HFFc6 (cell line): ENCODE measurements at places on chromosomes 12 and 14.
A peak's percentile ranks its signal among the peaks of the same experiment; 100 is the strongest.

DNA sequence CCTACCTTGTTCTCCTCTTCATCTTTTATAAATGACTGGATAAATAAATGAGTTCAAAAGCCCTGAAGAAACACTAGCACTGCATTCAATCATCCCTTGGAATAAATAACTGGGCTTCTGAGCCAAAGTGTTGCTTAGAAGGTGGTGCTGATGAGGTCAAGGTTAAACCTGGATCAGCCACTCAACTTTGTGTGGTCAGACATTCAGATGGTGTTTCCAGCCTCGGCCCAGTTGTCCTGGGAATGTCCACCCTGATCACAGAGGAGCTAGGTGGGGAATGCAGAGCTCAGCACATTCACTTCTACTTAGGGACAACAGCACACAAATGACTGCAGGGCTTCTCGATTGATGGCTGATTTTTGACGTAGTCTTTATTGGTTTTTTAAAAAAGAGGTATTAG is 88.7 kb downstream of the SLC8A3 start:
- H3K36me3 ChIP-seq: no peaks in the 10 kb centered on the region
- H3K27me3 ChIP-seq: peaks cover 1% of the 10 kb centered on the region
- H3K4me1 ChIP-seq: no peaks in the 10 kb centered on the region; the same call in 1 of the 2 replicates
- DNase-seq: no peak

- H3K4me3 ChIP-seq: no peak overlapping the region
- peaks cover 4% of the 10 kb centered on the region; the same call in 1 of the 2 replicates for H3K27me3 ChIP-seq
- peaks cover 59% of the 10 kb centered on the region for H3K4me1 ChIP-seq
- DNase-seq: peak; percentile 53
Measured at GRCh38 chr12:49750027-49750995, 9.0 kb downstream of the TMBIM6 start.

GRCh38 chr12:94143951-94144350 is 4.4 kb upstream of the PLXNC1 start:
- peaks cover 43% of the 10 kb centered on the region for H3K27me3 ChIP-seq
- peaks cover 7% of the 10 kb centered on the region for H3K4me1 ChIP-seq
- H3K4me3 ChIP-seq: no peak overlapping the region
- no peak for DNase-seq

DNA sequence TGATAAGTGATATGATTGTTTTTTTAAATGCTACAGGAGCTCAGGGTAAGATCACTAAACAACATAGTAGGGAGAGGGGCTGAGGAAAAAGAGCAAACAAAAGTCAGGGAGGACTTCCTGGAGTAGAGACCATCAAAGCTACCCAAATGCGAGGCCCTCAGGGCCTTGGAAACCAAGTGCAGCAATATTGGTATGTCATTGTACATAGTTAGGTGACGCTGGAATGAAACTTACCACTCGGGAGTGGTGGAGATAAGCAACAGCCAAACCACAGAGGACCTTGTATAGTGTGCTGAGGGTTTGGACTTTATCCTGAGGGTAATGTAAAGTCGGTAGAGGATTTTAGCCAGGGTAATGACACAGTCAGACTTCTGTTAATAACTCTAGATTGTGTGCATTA is 13.8 kb downstream of the KITLG start:
- H3K4me1 ChIP-seq: peaks cover 96% of the 10 kb centered on the region
- H3K36me3 ChIP-seq: peaks cover 25% of the 10 kb centered on the region; the same call in 1 of the 2 replicates
- H3K27me3 ChIP-seq: no peaks in the 10 kb centered on the region
- no peak overlapping the region; the same call in 1 of the 2 replicates for H3K27ac ChIP-seq
- no peak overlapping the region for H3K4me3 ChIP-seq

GRCh38 chr14:85308531-85309300 is 221.2 kb upstream of the FLRT2 start:
- peaks cover 3% of the 10 kb centered on the region; the same call in 1 of the 2 replicates for H3K27me3 ChIP-seq
- H3K36me3 ChIP-seq: no peaks in the 10 kb centered on the region
- H3K27ac ChIP-seq: no peak overlapping the region

- H3K4me3 ChIP-seq: no peak overlapping the region
- DNase-seq: peak; percentile 6
- peaks cover 5% of the 10 kb centered on the region; the same call in 1 of the 2 replicates for H3K4me1 ChIP-seq
- no peak overlapping the region for H3K27ac ChIP-seq
- no peaks in the 10 kb centered on the region for H3K36me3 ChIP-seq
Measured at GRCh38 chr12:30989754-30990153, 63.2 kb downstream of the TSPAN11 start.

GRCh38 chr12:41634091-41634490 is 446.0 kb downstream of the PDZRN4 start:
- no peak for DNase-seq
- H3K27me3 ChIP-seq: no peaks in the 10 kb centered on the region
- no peak overlapping the region for H3K4me3 ChIP-seq
- no peaks in the 10 kb centered on the region for H3K4me1 ChIP-seq

DNA sequence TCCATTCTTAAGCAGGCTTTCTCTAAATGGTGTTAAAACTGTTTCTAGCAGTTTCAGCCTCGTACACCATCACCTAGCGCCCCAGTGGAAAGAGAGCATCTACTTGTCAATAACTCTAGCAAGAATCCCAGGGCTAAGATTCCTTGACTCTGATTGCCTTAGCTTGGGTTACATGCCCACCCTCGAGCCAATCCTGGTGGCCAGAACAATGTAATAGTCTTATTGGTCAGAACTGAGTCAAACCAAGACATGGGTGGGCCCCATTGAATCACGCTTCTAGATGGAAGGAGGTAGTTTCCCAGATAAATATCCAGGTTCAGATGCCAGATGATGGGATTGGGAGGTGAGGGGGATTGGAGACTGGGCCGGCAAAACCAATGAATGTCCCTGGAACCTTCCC is 55.9 kb upstream of the MED13L start:
- no peak for DNase-seq
- H3K36me3 ChIP-seq: no peaks in the 10 kb centered on the region
- H3K4me3 ChIP-seq: no peak overlapping the region
- peaks cover 3% of the 10 kb centered on the region for H3K27me3 ChIP-seq
- peaks cover 24% of the 10 kb centered on the region for H3K4me1 ChIP-seq

GRCh38 chr14:77301103-77301502 is 19.6 kb downstream of the POMT2 start:
- DNase-seq: peak; percentile 68
- H3K4me3 ChIP-seq: no peak overlapping the region
- no peak overlapping the region for H3K27ac ChIP-seq
- H3K4me1 ChIP-seq: peaks cover 32% of the 10 kb centered on the region

- H3K36me3 ChIP-seq: peaks cover 9% of the 10 kb centered on the region; the same call in 1 of the 2 replicates
- no peak overlapping the region for H3K27ac ChIP-seq
- peaks cover 8% of the 10 kb centered on the region for H3K4me1 ChIP-seq
- DNase-seq: no peak
Measured at GRCh38 chr12:26555139-26555538, 277.9 kb downstream of the ITPR2 start.

GRCh38 chr12:40232602-40233001 is 7.8 kb downstream of the LRRK2 start:
- no peak for DNase-seq
- H3K27ac ChIP-seq: no peak overlapping the region
- no peaks in the 10 kb centered on the region for H3K4me1 ChIP-seq
- no peak overlapping the region for H3K4me3 ChIP-seq

GRCh38 chr12:127063339-127064072 is 1203.5 kb upstream of the TMEM132C start:
- no peak overlapping the region for H3K27ac ChIP-seq
- H3K27me3 ChIP-seq: no peaks in the 10 kb centered on the region; the same call in 1 of the 2 replicates
- no peak for DNase-seq
- H3K36me3 ChIP-seq: no peaks in the 10 kb centered on the region
- H3K4me3 ChIP-seq: no peak overlapping the region

DNA sequence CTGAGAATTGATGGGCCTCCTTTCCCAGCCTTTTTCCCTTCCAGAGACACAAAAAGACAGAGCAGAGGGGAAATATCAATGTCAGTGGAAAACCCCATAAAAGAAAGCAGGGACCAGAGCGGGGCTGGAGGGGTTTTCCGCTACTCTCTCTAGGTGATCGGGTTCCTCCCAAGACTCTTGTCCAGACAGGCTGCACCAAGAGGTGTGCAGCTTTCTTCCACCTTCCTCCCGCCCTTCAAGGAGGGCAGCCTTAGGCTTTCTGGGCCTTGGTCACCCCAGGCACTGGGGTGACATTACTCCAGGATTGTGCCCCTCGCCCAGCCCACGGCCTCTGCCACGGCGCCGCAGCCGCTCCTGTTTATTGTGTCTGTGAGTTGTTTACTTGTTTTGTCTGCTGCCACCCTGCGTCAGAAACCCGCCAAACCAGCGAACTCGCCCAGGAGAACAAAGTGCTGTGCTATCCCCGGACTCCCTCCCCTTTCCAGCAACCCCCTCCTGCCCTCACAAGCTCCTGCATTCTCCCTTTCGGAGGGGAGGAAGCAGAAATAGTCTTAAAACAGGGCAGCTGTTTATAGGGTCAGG is 6.7 kb upstream of the HOXC6 start:
- no peak overlapping the region for H3K27ac ChIP-seq
- H3K36me3 ChIP-seq: no peaks in the 10 kb centered on the region
- peaks cover 22% of the 10 kb centered on the region for H3K4me1 ChIP-seq
- peaks cover 62% of the 10 kb centered on the region for H3K27me3 ChIP-seq

- no peaks in the 10 kb centered on the region for H3K4me1 ChIP-seq
- peaks cover 2% of the 10 kb centered on the region; the same call in 1 of the 2 replicates for H3K27me3 ChIP-seq
- DNase-seq: no peak
- H3K4me3 ChIP-seq: no peak overlapping the region
Measured at GRCh38 chr12:105681341-105681740, 350.9 kb downstream of the C12orf75 start.

DNA sequence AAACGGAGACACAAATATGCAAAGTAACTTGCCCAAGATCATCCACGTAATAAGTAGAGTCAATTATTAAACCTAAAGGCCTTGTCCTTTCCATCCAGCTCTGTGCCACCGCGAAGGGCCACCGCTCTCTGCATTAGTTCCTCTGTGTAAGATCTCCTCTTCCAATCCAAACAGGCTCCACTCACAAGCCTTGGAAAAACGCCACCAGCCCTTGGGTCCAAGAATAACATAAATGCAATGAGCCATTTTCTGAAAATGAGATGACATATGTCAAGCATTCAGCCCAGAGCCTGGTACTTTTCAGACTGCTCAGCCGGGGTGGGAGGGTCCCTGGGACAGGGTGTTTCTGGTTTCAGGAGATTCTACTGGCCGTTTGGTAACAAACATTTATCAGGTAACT is 30.0 kb downstream of the DGLUCY start:
- H3K36me3 ChIP-seq: peaks cover 7% of the 10 kb centered on the region; the same call in 1 of the 2 replicates
- H3K4me3 ChIP-seq: no peak overlapping the region
- no peak for DNase-seq
- H3K4me1 ChIP-seq: peaks cover 31% of the 10 kb centered on the region
- H3K27ac ChIP-seq: peak overlapping the region; percentile 83

DNA sequence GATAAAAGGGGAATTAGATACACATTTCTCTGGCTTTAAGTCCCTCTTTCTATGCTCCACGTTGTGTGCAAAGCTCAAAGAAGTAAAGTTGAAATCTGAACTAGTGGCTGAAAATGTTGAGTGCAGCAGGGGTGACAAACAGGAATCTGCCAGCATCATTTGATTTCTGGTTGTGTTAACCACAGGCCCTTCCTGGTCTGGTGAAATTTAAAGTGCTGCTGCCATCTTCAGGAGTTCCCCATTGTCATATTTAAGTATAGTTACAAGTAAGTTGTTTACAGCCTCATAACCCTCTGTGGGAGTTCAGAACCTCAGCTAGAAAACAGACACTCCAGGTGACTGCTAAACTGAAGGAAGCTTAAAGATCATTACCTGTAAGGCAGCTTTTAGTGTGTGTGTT is 90.9 kb upstream of the CCDC196 start:
- H3K27me3 ChIP-seq: no peaks in the 10 kb centered on the region
- no peak overlapping the region for H3K27ac ChIP-seq
- H3K36me3 ChIP-seq: no peaks in the 10 kb centered on the region
- no peak for DNase-seq

GRCh38 chr14:99265571-99265970 is 6.4 kb downstream of the BCL11B start:
- no peak overlapping the region for H3K27ac ChIP-seq
- H3K4me3 ChIP-seq: no peak overlapping the region
- no peaks in the 10 kb centered on the region for H3K36me3 ChIP-seq
- DNase-seq: no peak
- peaks cover 11% of the 10 kb centered on the region for H3K4me1 ChIP-seq

GRCh38 chr14:104116288-104116755 is 22.1 kb upstream of the KIF26A start:
- H3K27me3 ChIP-seq: peaks cover 13% of the 10 kb centered on the region; the same call in 1 of the 2 replicates
- H3K36me3 ChIP-seq: no peaks in the 10 kb centered on the region
- no peak for DNase-seq
- H3K4me3 ChIP-seq: no peak overlapping the region
- H3K4me1 ChIP-seq: no peaks in the 10 kb centered on the region

GRCh38 chr12:12676605-12677004 is 19.4 kb downstream of the GPR19 start:
- no peak for DNase-seq
- H3K36me3 ChIP-seq: no peaks in the 10 kb centered on the region
- H3K27me3 ChIP-seq: peaks cover 8% of the 10 kb centered on the region
- H3K4me1 ChIP-seq: peaks cover 21% of the 10 kb centered on the region
- H3K27ac ChIP-seq: no peak overlapping the region

- H3K27ac ChIP-seq: no peak overlapping the region
- H3K4me1 ChIP-seq: no peaks in the 10 kb centered on the region
- no peak overlapping the region for H3K4me3 ChIP-seq
Measured at GRCh38 chr14:32683679-32684078, 255.0 kb upstream of the NPAS3 start.

- peaks cover 15% of the 10 kb centered on the region for H3K4me1 ChIP-seq
- peaks cover 11% of the 10 kb centered on the region for H3K27me3 ChIP-seq
- H3K36me3 ChIP-seq: no peaks in the 10 kb centered on the region
- no peak for DNase-seq
- H3K4me3 ChIP-seq: no peak overlapping the region
Measured at GRCh38 chr12:54975272-54975671, 9.3 kb downstream of the TESPA1 start.

DNA sequence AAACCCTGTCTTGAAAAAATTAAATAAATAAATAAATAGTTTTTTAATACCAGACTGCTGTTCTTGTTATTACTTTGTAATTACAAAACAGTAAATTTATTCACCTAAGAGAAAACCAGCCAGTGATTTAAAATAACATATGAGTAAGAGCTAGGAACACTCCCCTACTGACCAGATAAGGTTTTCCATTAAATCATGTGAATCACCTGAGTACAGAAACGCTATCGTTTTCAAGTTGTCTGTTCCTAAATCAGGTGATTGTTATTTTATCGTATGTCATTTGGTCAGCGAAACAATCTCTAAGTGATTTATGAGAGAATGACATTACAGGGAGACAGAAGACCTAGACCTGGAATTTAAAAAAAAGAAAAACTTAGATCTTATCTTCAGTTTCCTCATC is 47.3 kb downstream of the RPS29 start:
- DNase-seq: no peak
- H3K27me3 ChIP-seq: no peaks in the 10 kb centered on the region
- H3K4me3 ChIP-seq: no peak overlapping the region
- H3K36me3 ChIP-seq: no peaks in the 10 kb centered on the region
- no peaks in the 10 kb centered on the region for H3K4me1 ChIP-seq
- H3K27ac ChIP-seq: no peak overlapping the region

DNA sequence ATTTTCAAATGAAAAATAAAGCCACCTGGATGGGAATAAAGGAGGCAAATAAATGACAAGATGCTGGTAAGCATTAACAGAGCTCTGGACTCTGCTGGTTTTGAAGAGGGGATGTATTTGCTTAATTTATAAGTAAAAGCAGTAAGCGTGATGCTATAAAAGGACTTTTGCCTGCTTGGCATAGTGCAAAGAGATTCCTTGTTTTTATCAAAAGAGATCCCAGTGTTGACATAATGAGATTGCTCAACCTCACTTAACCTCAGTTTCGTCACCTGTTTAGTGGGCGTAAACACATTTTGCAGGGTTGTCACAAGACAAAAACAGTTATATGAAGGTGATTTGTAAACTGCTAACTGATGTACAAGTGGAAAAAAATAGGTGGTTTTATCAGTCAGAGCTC is 13.8 kb downstream of the ASCL1 start:
- DNase-seq: no peak
- no peaks in the 10 kb centered on the region; the same call in 1 of the 2 replicates for H3K27me3 ChIP-seq
